Right hindlimb (tissue), 1 donor: ENCODE measurements at places on chromosomes 13 and 19.
A peak's percentile ranks its signal among the peaks of the same experiment; 100 is the strongest.

DNA sequence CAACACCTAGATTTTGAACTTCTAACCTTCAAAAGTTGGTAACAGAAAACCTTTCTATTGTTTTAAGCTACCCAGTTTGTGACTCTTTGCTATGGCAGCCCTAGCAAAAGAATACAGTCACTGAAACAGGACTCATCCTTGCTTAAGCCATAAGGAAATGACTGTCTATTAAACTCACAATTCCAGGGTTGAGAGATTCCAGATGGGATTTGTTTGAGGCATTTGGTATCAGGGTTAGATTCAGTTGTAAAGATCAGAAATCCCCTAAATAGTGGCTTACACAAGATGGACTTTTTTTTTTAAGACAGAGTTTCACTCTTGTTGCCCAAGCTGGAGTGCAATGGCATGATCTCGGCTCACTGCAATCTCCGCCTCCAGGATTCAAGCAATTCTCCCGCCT lies 41.1 kb upstream of the RGCC start:
- DNase-seq: no peak

- peak; percentile 92 for DNase-seq
Measured at GRCh38 chr19:47471733-47472457, at the start of gene SLC8A2. Gene SLC8A2, minus strand, starts transcription at chr19:47471893. Its CDS starts 5,490 bp downstream, at chr19:47466403.

DNA sequence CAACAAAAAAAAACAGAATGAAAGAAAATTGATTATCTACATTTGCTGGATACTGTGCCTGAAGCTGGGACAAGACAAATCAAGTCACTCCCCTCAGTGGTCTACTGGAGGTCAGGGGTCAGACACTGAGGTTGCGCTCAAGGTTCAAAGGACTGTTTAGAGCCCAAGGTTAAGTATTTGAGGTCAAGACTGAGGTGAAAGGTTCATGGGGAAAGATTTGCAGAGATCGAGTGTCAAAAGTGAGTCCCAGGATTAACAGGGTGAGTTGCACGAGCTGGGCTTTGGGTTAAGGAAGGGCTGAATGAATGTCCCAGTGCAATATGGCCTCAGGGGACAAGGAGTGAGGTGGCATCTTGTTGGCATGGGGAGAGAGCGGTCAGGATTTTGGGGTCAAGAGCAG lies 3.4 kb upstream of the TOMM40 start:
- no peak for DNase-seq

GRCh38 chr13:38042771-38043170 lies 173.2 kb upstream of the TRPC4 start:
- DNase-seq: no peak
